MG63 (cell line): ENCODE measurements at places on chromosomes 12 and 14.

GRCh38 chr12:68414988-68415387, 82.8 kb upstream of the MDM1 start:
- no peak for DNase-seq

DNA sequence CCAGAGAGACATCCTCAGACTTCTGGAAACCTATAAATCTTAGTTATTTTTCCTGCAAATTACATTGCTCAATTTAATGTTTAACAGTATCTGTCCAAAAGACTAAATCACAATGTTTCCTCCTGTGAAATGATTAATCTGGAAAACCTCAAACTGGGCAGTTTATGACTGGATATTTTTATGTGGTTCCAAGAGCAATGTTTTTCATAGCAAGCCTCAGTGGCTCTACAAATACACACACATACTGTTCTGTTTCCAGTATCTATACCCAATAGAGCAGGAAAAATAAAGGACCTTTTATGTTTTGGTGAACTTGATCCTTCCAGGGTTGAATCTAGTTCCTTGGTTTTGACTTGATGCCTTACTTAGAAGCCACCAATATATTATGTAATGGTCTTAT, 9.2 kb downstream of the NID2 start:
- DNase-seq = no peak

- no peak for DNase-seq
These were observed 16.6 kb downstream of the SYNDIG1L start for GRCh38 chr14:74409441-74409840.

GRCh38 chr12:89194683-89195082, 157.6 kb downstream of the DUSP6 start:
- DNase-seq = no peak

DNA sequence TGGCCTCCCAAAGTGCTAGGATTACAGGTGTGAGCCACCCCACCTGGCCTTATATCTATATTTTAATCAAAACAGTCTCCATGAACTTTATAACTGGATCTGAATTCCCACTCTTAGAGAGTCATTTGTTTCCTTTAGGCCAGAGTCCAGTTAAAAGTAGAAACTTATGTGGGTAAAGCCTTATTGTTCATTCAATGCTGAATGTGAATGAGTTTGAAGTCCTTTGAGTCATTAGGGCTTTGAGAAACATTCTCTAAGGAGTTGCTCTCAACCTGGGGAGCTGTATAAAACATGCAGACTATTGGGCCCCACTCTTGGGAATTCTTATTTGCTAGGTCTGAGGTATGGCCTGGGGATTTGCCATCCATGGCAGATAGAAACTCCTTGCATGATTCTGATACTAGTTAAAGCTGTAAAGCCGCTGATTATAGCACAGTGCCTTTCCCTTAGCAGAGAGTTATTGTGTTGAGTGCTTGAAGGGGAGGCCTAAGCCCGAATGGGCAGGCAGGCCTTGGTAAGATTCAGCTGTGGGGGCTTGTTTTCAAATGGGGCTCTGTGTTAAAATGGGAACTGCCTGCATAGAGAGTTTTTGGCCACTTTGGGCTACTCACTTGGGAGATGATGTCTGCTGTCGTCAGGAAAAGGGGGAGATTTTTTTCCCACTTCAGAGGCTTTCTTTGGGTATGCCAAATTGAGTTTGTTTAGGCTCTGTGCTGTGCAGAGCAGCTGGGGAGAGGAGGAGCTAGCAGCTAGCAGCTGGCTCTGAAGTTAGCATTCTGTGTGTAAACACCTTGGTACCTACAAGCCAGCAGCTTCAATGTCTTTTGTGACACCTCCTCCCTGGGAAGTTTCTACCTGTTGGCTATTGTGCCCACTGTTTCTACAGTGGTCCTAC, 117.5 kb downstream of the DACT1 start:
- no peak for DNase-seq

DNA sequence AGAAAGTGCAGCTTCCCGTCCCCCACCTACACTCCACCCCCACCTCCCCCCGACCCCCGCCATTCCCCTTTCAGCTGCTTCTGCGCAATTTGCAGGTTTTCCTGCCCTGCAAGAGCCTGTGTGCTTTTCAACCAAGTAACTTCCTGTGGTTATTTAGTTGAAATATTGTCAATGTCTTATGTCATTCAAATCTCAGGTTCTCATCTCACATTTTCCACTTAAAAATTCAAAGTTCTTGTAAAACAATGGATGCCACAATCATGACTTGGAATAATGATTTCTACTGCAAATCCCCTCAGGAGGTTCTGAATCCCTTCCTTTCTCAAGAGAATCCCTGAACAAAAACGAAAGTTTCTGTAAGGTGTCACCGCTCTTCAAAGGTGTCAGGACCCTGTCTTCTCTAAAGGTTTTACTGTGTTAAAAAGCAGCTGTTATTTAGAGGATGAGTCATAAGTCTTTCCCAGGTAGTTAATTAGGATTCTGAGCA, 31.6 kb downstream of the WBP11 start:
- no peak for DNase-seq

GRCh38 chr14:36580141-36580855, 2.1 kb downstream of the NKX2-8 start:
- no peak for DNase-seq

DNA sequence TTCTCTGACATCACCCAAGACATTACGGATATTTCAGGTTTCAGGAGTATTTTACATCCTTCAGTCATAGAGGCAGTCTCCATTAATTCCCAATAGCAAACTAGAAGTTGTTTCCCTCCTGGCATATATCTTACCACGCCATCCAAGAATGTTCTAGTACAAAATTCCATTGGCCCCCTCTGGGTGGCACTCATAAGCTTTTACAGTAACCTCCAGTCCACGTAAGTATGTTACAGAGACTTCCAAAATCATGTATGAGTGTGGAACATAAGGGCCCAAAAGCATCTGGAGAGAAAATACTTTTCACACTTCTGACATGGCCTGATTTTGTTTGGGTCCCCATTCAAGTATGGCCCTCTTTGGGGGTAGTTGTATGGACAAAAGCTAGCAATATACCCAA, 58.1 kb upstream of the DHRS4 start:
- DNase-seq = no peak

DNA sequence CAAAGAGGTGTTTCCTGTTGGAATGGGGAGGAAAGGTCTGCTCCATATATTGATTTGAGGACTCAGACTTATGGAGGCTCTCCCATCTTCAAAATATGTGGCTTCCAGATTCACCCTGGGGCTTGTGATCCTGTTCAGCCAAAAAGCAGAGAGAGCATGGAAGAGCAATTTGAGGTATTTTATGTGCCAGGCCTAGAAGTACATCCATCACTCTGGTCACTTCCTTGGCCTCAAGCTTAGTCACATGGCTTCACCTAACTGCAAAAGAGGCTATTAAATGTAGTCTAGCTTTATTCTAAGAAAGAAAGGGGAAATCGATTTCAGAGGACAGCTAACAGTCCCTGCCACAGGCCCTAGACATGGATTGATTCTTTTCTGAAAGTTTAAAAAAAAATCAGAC, 86.2 kb downstream of the C12orf50 start:
- no peak for DNase-seq

DNA sequence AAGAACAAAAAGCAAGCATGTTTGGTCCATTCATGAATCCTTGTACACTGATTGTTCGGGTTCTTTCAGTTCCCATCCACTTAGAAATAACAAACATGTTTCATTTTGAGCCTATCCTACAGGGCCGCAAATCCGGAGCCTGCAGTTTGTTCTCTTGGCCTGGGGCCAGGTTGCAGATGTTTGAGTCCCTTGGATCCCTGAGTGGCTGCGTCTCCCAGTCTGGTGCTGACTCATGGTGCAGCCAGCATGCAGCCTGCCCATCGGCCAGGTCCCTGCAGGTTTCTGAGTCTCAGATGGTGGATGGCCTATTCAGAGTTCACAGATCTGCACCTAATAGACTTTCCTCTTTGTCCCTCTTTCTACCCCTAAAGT, 1.9 kb upstream of the DYNC1H1 start:
- peak; percentile 80 for DNase-seq
